ENCODE measurements at places on chromosomes 3 and 15. TPM values are rescaled to one million over a fixed set of nuclear protein-coding genes. Genes with fewer than 3 reads are reported as not detected.

LDHAL6B gene
- total RNA-seq, result not detected

TPRA1 gene
- 31.3 TPM for total RNA-seq

NR1I2 gene
- not detected for total RNA-seq

TMCC1 gene
- 56.1 TPM for total RNA-seq

TRIM42 gene
- not detected for total RNA-seq

MITF gene
- 26.5 TPM for total RNA-seq

GREM1 gene
- total RNA-seq, result 4.6 TPM

DNA sequence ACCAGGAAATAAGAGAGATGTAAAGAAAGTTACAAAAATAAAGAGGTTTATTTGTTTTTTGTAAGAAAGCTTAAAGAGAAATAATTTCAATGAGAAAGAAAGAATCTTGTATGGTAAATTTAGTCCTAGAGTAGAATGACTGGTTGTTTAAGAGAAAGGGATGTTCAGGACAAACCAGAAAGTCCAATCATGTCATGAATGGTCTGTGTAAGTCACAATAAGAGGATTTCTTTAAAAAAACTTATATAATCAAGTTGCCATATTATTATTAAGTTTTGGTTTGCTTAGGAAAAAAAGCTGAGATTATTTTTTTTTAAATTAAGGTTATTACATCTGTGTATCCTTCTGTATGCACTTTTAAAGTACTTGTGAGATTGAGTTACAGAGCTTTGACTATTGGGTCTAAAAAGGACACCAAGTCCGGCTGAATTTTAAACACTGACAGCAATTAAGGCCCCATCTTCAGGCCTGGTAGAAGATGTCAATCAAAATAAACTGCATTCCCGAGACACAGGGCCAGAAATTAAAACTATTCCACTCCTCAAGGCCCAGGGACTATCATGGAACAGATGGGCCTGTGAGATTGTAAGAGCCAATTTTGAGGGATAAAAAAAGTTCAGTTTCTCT, 12.2 kb downstream of the ERICH6 start:
- no peak for DNase-seq

DNA sequence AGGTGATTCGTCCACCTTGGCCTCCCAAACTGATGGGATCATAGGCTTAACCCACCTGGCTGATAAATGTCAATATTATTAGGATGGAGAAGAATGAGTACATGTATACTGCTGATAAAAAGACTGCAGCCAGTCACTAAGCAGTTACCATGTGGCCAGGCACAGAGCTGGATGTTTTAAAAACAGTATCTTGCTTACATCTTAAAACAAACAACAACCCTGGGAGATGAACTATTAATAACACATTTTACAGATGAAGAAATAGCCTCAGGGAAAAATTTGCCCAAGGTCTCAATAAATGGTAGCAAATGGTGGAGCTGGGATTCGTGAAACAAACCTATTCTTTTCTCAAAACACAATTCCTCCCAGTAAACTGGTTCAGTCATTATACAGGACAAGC, 18.1 kb downstream of the IL17RD start:
- DNase-seq, result no peak

DNA sequence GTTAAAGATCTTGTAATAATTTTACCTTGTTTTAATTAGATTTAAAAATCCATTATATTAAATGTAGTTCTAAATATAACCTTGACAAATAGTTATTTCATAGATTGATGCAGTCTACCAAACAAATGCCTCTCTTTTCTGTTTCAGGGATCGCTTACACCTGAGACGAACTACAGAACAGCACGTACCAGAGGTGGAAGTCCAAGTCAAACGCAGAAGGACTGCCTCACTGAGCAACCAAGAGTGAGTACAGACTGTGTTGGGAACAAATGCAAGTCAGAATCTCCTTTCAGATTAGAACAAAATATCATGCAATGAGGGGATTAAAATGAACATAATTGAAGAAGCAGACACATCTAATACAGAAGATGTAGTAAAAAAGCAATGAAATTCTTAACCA, 7.2 kb downstream of the SNRPN start:
- DNase-seq, result no peak

DNA sequence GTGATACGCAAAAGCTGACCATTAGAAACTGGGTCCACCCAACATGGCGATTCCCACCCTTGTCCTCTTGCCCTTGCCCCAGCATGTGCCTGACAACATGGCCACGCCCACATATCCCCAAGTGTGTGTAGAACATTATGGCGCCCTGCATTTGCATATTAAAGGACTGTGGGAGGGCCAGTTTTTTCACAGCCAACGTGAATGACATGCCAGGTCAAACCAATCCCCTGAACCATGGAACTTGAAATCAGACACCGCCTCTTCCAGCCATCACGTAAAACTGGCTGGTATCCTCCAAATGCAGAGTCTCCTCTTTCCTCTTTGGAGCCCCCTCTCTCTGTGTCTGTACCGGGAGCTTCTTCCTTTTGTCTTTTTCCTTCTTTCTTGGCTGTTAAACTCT, 156.7 kb upstream of the EPHA6 start:
- no peak for DNase-seq

DNA sequence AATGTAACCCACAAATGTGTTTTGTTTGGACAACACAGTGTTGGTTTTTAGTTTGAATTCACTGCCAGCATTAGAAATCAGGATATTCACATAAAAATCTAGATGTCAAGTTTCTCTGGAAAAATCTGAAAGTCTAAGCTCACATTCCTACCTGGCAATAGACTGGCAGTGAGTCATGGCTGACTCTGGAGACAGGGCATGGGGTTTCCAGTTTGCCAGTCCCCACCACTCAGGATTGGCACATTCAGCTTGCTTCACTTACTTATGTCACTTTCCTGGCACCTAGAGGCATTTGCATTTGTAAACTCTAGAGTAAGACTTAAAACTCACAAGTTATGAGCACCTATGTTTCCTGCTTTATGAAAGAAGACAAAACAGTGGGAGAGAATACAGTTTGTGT, 19.1 kb upstream of the SEC61A1 start:
- DNase-seq, result no peak

DNA sequence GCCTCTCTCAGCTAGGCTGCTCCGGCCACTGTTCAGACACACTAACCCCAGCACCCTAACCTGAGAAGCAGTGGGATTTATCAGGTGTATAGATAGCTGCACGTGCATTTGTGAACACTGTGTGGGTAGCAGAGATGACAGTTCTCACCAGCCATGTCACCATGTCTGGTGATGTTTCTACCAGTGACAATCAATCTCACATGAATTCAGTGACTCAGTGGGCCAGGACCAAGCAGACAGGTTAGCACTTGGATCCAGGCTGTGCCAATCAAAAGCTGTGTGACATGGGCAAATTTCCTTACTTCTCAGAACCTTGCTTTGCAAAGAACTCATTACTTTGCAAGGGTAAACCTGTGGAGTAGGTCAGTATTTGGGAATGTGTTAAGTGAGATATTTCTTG, 65.3 kb upstream of the GATM start:
- DNase-seq, result no peak

GRCh38 chr3:142040941-142041491, 108.3 kb downstream of the TFDP2 start:
- DNase-seq, result no peak

DNA sequence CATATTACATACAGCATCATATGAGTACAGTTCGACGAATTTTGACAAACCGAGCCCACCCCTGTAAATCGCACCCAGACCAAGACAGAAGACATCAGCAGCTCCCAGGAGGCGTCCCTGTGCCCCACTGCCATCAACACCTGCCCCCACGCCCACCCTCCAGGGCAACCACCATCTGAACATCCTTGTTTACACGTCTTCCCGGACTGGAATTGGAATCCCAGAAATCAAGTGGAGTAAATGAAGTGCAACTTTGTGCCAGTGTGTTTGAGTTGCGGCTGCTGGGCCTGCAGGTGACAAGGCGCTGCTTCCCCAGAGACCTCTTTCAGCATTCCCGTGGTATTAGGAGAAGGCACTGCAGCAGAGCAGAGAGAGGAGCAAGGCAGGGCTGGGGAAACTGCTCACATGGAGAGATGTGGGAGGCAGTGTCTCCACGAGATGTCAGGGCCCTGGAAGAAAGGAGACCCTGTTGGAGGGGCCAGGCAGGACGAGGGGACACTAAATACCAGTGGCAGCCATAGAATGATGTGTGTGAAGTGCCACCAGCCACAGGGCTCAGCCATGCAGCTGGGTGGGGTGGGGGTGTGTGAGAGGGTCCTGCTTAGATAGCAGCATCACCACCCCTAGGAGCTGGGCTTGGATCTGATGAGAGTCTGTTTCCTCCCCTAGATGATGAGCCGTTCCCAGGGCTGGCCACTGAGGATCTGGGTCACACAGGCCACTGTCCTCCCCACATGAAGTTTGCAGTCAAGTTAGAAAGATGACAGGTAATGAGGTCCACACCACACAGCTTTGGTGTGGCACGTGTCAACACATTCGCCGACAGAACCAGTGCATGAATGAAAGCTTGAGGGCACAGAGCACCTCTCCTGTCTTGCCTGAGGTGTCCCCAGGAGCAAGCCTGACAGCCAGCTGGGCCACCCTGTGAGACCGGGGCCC, 33.4 kb upstream of the PCSK6 start:
- no peak for DNase-seq

DNA sequence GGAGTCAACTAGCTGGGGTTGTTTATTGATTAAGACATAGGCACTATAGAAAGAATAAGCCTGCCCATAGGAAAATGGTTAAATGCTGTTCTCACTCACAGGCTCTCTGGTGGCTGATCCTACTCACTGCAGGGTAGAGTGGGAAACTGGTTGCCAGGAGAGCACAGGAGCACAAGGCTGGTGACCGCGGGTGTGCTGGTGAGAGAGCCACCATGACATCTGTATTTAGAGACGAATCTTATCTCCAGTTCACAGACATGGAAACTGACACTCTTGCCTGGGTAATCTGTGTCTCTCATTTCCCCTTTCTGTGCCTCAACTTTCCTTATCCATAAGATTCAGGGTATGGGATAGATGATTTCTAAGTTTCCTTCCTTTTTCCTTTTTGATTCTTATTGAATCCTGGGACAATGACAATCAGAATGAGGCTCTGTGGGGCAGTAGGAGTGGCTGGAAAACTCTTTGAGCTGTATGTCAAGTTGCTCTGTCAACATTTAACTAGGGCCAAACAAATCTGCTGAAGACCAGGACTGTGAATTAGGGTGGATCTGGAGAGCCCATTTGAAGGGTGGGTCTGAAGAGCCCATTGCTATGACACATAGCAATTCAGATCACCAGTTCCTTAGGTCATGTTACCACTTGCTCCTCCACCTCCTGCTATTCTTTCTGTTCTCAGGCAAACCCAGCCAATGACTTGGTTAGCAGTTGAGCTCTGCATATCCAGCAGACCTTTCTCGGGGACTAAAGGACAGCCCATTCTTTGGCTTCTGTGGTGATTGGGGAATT, 286.1 kb upstream of the TBL1XR1 start:
- no peak for DNase-seq

DNA sequence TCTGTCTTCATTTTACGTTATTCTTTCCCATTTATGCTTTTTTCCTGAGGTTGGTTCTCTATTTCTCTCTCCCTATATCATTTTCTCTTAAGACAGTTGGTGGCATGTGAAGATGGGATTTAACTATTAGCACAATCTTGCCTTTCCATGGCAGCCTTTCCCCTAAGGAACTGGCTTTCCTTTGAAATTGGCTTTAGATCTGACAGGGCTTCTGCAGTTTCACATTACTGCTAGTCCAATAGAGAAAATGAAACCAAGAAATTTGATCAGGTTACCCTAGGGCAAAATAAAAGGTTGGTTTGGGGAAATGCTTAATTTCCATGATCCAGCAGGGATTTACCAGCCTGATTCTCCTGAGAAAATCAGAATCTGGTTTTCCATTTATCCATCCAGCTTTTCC, 22.7 kb upstream of the CHL1 start:
- no peak for DNase-seq

- no peak for DNase-seq
These were observed 259.3 kb downstream of the ZBBX start for GRCh38 chr3:167120828-167121227.

DNA sequence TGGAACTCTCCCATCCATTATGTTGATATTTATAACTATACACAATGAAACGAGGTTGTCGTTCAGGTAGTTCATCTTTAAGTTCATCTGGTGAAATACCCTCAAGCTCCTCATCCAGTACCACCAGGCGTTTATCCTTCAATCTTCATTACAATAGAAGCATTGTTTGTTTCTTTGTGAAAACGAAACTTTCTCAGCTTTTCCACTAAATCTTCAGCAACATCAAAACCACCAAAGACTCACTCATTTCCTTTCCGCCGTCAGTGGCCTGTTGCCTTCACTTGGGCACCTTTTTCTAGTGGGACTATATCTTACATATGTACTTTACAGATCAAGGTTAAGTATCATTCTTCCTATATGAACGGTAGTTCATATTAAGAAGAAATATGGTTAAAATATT, 44.1 kb upstream of the TFG start:
- DNase-seq, result no peak

- DNase-seq, result no peak
These were observed 33.2 kb downstream of the BMF start for GRCh38 chr15:40075298-40076044.

GRCh38 chr3:16912400-16913263, 27.9 kb downstream of the PLCL2 start:
- DNase-seq, result no peak

DNA sequence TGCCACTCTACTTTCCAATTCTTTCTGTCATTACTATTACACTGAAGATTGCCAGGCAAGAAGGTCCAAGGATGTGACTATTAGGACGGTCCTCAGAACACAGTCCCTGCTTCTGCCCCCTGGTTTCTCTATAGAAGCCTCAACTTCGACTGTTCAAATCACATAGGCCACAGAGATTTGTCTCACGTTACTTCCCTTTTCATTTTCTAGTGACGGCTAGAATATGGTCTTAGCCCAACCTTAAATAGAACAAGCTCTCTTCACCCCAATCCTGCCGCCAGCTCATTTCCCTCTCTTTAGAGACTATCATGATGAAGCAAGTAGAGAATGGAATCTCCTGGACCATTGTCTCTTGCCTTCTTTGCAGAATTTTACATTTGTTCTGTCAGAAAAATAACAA, 84.9 kb downstream of the TIGIT start:
- DNase-seq, result no peak

GRCh38 chr15:89672221-89673164, 6.7 kb downstream of the PLIN1 start:
- DNase-seq, result no peak

DNA sequence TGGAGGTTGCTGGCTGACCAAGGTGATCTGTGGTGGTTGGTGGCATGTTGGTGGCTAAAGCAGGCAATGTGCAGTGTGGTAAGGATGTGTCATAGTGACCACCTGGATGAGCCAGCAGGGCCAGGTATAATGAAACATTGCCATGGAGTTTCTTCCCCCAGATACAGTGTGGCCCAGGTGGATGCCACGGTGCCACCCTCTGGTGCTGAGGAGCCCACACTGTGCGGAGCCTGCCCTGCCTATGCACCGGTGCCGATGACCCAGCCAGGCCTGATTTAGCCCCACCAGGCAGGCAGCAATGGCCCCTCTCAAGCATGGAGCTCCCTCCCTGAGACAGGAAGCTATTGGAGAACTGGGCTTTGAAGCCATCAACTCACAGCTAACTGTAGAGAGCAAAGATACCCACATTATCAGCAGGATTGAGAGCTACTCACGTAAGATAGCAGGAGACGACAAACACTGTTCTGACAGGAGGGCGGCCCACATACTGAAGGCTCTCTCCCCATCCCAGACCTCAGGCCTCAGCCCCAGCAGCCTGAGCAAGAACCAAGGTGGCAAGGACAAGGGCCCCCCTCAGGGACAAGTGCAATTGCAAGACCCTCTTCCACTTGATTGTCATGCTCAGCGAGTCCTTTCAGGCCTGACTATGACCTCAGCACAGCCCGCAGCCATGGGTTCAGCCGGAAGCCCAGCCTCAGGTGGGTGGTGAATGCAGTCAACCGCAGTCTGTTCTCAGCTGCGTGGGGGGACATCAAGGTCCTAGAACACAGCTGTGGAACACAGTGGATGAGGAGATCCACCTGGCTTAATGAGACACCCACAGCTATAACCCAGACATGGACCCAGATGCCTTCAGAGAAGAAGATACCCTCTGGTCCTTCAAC, 82.8 kb upstream of the CDV3 start:
- no peak for DNase-seq
